Activated CD4-positive, alpha-beta T cell treated with anti-CD3 and anti-CD28 coated beads, Interleukin-2, amount 10 ng/mL, durations not matched to agents 24 days and 14 days (primary cell): ENCODE measurements at places on chromosomes 16 and 17. TPM values are rescaled to one million over a fixed set of nuclear protein-coding genes. Genes with fewer than 3 reads are reported as not detected.

SLC5A11 gene
- not detected in 2 replicates for total RNA-seq

- H3K27me3 ChIP-seq, result no peaks in the 10 kb centered on the region
- H3K27ac ChIP-seq, result peak overlapping the region; percentile 100
- H3K36me3 ChIP-seq, result peaks cover 48% of the 10 kb centered on the region
- H3K4me1 ChIP-seq, result peaks cover 70% of the 10 kb centered on the region
Measured at GRCh38 chr16:27232061-27232900, 29.0 kb downstream of the KDM8 start.

GRCh38 chr16:50596762-50597450 lies 48.7 kb downstream of the NKD1 start:
- H3K27me3 ChIP-seq, result no peaks in the 10 kb centered on the region
- H3K36me3 ChIP-seq, result no peaks in the 10 kb centered on the region
- no peak overlapping the region for H3K4me3 ChIP-seq
- peaks cover 5% of the 10 kb centered on the region for H3K4me1 ChIP-seq

DNA sequence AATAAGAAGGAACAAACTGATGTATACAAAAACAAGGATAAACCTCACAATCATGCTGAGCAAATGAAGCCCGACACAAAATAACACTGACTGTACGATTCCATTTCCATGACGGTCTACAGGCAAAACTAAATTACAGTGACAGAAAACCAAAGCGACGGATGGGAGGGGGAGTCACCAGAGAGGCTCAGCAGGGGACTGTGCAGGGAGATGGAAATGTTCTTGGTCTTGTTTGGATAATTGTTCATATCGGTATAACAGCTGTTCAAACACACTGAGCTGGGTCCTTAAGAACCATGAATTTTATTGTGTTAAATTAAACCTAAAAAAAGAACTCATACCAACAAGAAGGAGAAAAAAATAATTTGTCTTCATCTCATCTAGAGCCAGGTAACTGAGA lies 97.8 kb downstream of the NXN start:
- no peak for DNase-seq
- H3K27ac ChIP-seq, result peak overlapping the region; percentile 20
- peaks cover 6% of the 10 kb centered on the region for H3K4me1 ChIP-seq
- peaks cover 1% of the 10 kb centered on the region for H3K27me3 ChIP-seq
- no peak overlapping the region for H3K4me3 ChIP-seq
- H3K36me3 ChIP-seq, result no peaks in the 10 kb centered on the region

DNA sequence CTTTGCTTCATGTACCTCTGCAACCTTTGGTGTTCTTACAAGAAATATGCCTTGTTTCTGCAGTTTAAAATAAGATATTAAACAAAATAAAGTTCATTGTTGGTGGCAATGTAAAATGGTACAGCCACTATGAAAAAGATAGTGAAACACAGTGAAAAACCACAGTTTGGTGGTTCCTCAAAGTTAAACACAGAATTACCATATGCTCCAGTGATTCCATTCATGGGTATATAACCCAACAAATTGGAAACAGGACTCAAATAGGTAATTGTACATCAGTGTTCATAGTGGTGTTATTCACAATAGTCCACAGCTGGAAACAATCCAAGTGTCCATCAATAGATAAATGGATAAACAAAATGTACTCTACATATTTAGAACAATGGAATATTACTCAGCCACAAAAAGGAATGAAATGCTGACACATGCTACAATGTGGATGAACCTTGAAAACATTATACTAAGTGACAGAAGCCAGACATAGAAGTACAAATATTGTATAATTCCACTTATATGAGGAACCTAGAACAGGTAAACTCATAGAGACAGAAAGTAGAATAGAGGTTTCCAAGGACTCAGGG lies 49.2 kb downstream of the CUEDC1 start:
- H3K4me3 ChIP-seq, result no peak overlapping the region
- H3K27ac ChIP-seq, result no peak overlapping the region
- H3K36me3 ChIP-seq, result no peaks in the 10 kb centered on the region
- H3K4me1 ChIP-seq, result peaks cover 11% of the 10 kb centered on the region

DNA sequence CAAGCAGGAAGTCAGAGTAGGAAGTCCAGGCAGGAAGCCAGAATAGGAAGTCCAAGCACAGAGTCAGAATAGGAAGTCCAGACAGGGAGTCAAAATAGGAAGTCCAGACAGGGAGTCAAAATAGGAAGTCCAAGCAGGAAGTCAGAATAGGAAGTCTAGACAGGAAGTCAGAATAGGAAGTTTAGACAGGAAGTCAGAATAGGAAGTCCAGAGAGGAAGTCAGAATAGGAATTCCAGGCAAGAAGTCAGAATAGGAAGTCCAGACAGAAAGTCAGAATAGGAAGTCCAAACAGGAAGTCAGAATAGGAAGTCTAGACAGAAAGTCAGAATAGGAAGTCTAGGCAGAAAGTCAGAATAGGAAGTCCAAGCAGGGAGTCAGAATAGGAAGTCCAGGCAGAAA lies 105.3 kb upstream of the C16orf82 start:
- H3K4me1 ChIP-seq, result no peaks in the 10 kb centered on the region
- H3K27me3 ChIP-seq, result peaks cover 1% of the 10 kb centered on the region
- H3K27ac ChIP-seq, result no peak overlapping the region
- no peak for DNase-seq

DNA sequence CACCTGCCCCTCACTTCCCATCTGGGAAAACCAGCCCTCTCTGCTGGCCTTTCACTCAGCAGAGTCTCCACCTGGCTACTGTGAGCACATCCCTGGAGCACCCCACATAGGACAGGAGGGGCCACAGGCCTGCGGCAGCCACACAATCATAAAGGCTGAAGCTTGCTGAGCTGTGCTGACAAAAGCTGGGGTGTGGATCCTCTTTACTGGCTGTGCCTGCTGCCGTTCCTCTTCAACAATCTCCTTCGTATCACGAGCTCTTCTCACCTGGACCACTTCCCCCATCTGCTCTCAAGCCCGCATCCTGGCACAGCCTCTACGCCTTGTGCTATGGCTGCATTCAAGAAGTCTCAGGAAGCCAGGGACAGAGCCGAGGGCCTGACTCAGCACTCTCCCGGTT lies 86.1 kb downstream of the ZNF778 start:
- peak overlapping the region; percentile 49 for H3K27ac ChIP-seq
- no peak overlapping the region for H3K4me3 ChIP-seq
- H3K36me3 ChIP-seq, result peaks cover 33% of the 10 kb centered on the region
- no peak for DNase-seq

SPN gene
- 157 and 165 TPM in 2 replicates for total RNA-seq

RCVRN gene
- not detected in 2 replicates for total RNA-seq

CCDC154 gene
- 1.3 and 2.3 TPM in 2 replicates for total RNA-seq

DNA sequence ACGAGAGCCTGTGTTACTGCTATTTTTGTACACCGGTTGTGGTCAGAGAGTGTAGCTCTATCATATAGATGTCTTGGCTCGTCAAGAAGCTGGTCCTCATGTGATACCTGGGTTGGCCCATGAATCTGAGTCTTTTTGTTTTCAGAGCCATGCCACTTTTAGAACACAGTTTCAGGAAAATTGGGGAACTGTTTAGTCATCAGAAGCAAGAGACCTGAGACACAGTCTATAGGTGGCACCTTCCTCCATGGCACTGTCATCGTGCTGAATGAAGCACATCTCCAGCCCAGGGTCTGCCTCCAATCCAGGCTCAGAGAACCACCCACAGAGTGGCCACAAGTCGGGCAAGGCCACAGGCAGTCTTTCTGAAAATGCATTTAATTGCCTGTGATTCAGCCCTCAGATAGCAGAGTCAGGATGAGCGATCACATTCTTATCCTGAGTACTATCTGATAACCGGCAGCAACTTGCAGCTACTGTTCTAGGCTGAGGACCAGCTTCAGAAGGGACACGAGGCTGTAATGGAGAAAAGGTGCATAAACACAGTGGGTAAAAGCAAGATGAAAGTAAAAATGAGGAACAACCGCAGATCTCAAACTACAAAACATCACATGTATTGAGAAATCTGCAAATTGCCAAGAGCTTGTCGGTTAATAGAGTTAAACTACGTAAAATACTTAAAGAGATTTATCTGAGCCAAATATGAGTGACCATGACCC lies 14.2 kb upstream of the HAPSTR1 start:
- no peak for DNase-seq
- peaks cover 15% of the 10 kb centered on the region for H3K36me3 ChIP-seq
- H3K4me3 ChIP-seq, result peak overlapping the region; percentile 26

GLYR1 gene
- total RNA-seq, result 109 and 119 TPM in 2 replicates

GRCh38 chr17:80415626-80416137 lies 715 bp downstream of the ENDOV start:
- H3K27ac ChIP-seq, result peak overlapping the region; percentile 83
- DNase-seq, result no peak
- peaks cover 12% of the 10 kb centered on the region for H3K4me1 ChIP-seq
- H3K36me3 ChIP-seq, result peaks cover 3% of the 10 kb centered on the region

CETP gene
- not detected in 2 replicates for total RNA-seq

TPSD1 gene
- not detected in 2 replicates for total RNA-seq

DNA sequence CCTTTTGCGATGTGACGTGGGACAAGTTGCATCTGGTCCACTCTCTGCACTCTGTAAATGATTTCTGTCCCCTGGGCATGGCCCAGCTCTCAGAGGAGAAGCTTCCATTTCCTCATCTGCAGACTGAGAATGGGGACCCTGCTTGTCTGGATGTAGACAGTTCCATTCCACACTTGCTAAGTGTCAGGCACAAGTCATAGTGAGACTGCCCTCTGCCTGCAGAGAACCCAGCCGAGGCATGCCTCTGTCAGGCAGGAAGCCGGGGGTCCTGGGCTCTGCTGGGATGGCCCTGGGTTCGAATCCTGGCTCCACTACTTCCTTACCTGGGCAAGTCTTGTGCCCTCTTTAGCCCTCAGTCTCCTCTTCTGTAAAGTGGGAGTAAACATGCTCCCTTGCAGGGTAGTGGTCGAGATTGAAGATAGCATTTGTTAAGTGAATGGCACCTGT lies 4.1 kb downstream of the MAP2K3 start:
- H3K27ac ChIP-seq, result peak overlapping the region; percentile 94
- H3K4me1 ChIP-seq, result peaks cover 28% of the 10 kb centered on the region
- H3K27me3 ChIP-seq, result no peaks in the 10 kb centered on the region
- peak overlapping the region; percentile 100 for H3K4me3 ChIP-seq

GRCh38 chr17:29948448-29949215 lies 7.2 kb downstream of the EFCAB5 start:
- peaks cover 3% of the 10 kb centered on the region for H3K36me3 ChIP-seq
- DNase-seq, result no peak
- H3K27ac ChIP-seq, result no peak overlapping the region
- H3K4me1 ChIP-seq, result peaks cover 2% of the 10 kb centered on the region

- DNase-seq, result no peak
- H3K4me3 ChIP-seq, result no peak overlapping the region
- no peak overlapping the region for H3K27ac ChIP-seq
- H3K36me3 ChIP-seq, result no peaks in the 10 kb centered on the region
Measured at GRCh38 chr17:52035336-52035915, 123.1 kb downstream of the CA10 start.

- H3K27me3 ChIP-seq, result no peaks in the 10 kb centered on the region
- DNase-seq, result peak; percentile 73
- H3K27ac ChIP-seq, result peak overlapping the region; percentile 86
- H3K4me3 ChIP-seq, result peak overlapping the region; percentile 65
- H3K4me1 ChIP-seq, result peaks cover 75% of the 10 kb centered on the region
Measured at GRCh38 chr17:78725448-78726021, 56.5 kb downstream of the CYTH1 start.

AKTIP gene
- 18.0 and 18.7 TPM in 2 replicates for total RNA-seq

DNA sequence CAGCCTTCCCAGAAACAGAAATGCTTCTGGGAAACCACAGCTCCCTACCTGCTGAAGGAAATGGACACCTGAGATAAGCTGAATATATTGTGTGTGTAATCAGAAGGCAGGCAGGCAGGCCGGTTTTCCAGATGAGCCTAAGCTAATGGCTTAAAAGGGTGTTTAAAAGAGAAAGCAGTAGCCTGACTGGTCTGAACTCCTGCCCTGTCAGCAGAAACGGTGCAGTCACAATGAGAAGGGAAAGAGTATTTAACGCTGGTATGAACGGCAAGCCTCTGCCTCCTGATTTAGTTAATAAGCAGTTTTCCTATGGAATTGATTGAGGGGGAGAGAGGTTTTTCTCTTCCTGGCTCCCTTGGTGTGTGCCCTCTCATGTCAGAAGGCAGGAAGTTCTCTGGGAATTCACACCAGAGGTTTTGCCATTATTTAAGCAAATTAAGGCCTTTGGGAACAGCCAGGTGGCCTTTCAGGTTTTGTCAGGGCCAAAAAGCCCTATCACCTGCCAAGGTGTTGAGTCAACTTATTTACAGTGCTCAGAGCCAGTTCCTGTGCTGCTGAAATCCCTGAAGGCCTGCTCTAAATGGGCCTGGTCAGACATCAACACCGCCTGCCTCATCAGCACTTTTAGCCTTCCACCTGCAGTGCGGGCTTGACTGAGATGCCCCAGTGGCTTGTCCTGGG lies 41.6 kb downstream of the CDH1 start:
- peaks cover 15% of the 10 kb centered on the region for H3K27me3 ChIP-seq
- no peak for DNase-seq
- H3K36me3 ChIP-seq, result no peaks in the 10 kb centered on the region

DNA sequence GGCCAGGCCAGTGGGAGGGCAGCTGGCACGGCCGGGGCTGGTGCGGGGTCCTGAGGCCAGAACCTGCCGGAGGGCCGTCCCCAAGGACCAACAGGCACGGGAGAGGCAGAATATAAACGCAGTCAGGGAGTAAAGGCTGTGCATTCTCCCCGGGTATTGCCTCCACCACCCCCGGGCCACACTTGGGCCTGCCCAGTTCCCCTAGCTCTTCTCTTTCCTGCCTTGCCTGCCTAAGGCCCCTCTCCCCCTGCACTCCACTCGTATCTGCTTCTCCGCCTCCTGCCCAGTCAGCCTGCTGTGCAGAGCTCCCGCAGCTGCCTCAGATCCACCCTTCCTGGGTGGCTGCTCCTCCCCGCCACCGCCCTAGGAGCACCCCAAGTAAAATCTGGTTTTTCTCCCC lies 5.0 kb upstream of the RPH3AL start:
- no peaks in the 10 kb centered on the region for H3K4me1 ChIP-seq
- no peaks in the 10 kb centered on the region for H3K27me3 ChIP-seq
- DNase-seq, result no peak
- no peak overlapping the region for H3K4me3 ChIP-seq
- H3K27ac ChIP-seq, result no peak overlapping the region

ITGAD gene
- not detected in 2 replicates for total RNA-seq

DNA sequence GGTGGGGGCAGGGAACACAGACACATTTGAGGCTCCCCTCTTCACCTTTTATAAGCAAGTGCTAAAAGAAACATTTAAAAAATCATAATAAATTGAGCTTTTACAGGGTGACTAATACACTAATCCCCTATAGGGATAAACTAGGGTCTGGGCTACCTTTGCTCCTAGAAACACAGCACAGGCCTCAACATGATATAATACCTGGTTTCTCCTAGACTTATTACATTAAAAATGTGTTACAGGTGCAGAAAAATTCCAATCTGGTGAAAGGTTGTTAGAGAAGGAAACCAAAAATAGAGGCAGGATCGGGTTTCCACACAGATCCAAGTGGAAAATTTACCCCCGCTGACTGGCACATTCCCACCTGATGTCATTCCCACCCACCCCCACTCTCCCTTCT lies 124.7 kb upstream of the NOG start:
- peaks cover 2% of the 10 kb centered on the region for H3K27me3 ChIP-seq
- H3K4me1 ChIP-seq, result no peaks in the 10 kb centered on the region
- H3K36me3 ChIP-seq, result no peaks in the 10 kb centered on the region
- H3K27ac ChIP-seq, result no peak overlapping the region
- no peak for DNase-seq
- H3K4me3 ChIP-seq, result no peak overlapping the region

IKZF3 gene
- total RNA-seq, result 14.7 and 15.9 TPM in 2 replicates

TP53TG3F gene
- total RNA-seq, result not detected in 2 replicates
